ENCODE measurements at places on chromosomes 7 and 10.
A peak's percentile ranks its signal among the peaks of the same experiment; 100 is the strongest.

DNA sequence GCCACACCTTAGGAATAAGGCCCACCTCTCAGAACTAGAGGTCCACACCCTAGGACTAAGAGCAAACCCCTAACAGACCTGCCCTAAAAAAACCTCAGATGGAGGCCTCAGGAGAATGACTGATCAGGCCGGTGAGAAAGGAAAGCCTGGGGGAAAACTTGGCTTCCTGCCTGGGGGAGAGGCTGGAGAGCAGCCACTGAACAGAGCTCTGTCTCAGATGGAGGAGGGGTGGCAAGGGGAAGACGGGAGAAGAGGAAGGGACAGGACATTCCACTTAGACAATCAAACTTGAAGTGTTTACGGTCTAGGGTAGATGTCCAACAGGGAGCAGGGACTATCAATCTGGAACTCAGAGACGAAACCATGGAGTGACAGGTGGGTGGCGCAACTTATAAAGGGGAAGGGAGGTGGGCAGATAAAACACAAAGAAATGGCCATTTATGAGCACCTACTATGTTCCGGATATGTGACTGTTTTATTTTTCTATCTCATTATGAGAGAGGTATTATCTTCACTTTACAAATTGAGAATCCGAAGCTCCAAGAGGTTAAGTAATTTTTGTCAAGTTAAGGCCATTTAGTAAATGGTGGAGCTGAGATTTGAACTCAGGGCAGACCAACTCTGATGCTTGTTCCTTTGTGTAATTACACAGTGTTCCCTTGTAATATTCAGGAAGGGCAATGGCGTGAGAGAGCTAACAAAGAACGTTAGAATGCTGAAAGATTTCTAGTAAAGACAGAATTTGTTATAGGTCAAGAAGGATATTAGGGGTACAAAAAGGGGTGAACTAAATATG lies 82.6 kb downstream of the DNMBP start:
- H3K36me3 ChIP-seq = no peaks in the 10 kb centered on the region
- H3K27me3 ChIP-seq = no peaks in the 10 kb centered on the region
- peak overlapping the region; percentile 36 for H3K4me3 ChIP-seq

GRCh38 chr10:554182-554848 lies 135.2 kb downstream of the DIP2C start:
- H3K4me1 ChIP-seq = no peaks in the 10 kb centered on the region
- DNase-seq = no peak
- no peaks in the 10 kb centered on the region for H3K36me3 ChIP-seq
- no peak overlapping the region for H3K4me3 ChIP-seq
- H3K27ac ChIP-seq = no peak overlapping the region

DNA sequence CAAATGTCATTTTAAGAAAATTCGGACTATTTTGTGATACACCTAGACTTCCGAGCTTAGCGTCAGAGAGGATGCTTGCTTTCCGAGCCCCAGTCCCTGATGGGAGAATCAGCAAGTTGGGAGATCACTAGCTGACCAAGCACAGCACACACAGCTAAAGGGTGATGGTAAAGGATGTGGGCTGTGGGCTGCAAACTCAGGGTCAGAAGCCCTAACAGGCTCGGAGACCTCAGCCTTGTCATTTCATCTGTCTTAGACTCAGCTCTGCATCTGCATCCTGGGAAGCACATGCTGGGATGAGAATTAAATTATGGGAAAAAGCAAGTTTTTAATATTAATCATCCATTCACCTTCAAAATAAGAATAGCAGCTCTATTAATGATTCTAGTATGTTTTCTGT lies 3.3 kb downstream of the CUBN start:
- no peaks in the 10 kb centered on the region for H3K36me3 ChIP-seq
- H3K27me3 ChIP-seq = no peaks in the 10 kb centered on the region
- H3K27ac ChIP-seq = no peak overlapping the region
- H3K4me1 ChIP-seq = no peaks in the 10 kb centered on the region

- DNase-seq = no peak
- H3K36me3 ChIP-seq = no peaks in the 10 kb centered on the region
- no peaks in the 10 kb centered on the region for H3K27me3 ChIP-seq
- H3K4me3 ChIP-seq = no peak overlapping the region
- H3K27ac ChIP-seq = no peak overlapping the region
Measured at GRCh38 chr7:44858161-44858560, 10.3 kb upstream of the H2AZ2 start.

GRCh38 chr7:140196361-140197217 lies 19.8 kb upstream of the KDM7A start:
- H3K27ac ChIP-seq = no peak overlapping the region
- no peaks in the 10 kb centered on the region for H3K4me1 ChIP-seq
- no peaks in the 10 kb centered on the region for H3K36me3 ChIP-seq
- no peak overlapping the region for H3K4me3 ChIP-seq
- DNase-seq = no peak

DNA sequence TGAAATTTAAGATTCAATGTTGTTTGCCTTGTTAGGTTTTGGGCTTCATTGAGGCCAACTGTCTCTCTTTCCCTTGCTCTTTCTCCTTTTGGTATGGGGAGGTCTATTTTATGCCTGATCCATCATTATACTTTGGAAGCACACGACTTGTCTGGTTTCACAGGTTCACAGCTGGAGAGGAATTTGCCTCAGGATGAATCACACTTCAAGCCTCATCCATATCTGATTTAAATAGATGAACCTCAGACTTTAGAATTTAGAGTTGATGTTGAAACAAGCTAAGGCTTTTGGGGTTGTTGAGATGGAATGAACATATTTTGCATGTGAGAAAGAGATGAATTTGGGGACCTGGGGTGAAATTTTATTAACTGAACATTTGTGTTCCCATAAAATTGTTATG lies 150.5 kb upstream of the IGFBP3 start:
- H3K27ac ChIP-seq = no peak overlapping the region
- H3K27me3 ChIP-seq = no peaks in the 10 kb centered on the region
- no peaks in the 10 kb centered on the region for H3K36me3 ChIP-seq
- H3K4me3 ChIP-seq = no peak overlapping the region
- no peaks in the 10 kb centered on the region for H3K4me1 ChIP-seq

DNA sequence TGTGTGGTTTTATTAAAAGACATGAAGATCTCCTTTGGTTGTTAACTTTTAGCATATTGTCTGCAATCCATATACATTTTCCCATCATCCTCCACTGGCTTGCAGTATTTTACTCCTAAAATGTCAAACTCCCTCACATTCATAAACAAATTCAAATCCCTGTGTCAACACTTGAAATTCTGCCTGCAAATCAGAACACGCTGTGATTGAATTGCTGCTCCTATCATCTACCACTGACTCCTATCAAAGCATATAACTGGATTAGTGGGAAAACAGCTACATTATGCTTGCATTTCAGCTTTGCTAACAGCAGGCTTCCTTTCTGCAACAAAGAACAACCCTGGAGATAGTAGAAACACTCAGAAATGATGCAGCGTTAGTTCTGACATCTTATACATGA lies 281.8 kb upstream of the HGF start:
- H3K4me1 ChIP-seq = no peaks in the 10 kb centered on the region
- H3K27ac ChIP-seq = no peak overlapping the region
- no peak overlapping the region for H3K4me3 ChIP-seq

Data from colonic mucosa (tissue), 4 donors.